ENCODE measurements at places on chromosomes 2 and 18.

DNA sequence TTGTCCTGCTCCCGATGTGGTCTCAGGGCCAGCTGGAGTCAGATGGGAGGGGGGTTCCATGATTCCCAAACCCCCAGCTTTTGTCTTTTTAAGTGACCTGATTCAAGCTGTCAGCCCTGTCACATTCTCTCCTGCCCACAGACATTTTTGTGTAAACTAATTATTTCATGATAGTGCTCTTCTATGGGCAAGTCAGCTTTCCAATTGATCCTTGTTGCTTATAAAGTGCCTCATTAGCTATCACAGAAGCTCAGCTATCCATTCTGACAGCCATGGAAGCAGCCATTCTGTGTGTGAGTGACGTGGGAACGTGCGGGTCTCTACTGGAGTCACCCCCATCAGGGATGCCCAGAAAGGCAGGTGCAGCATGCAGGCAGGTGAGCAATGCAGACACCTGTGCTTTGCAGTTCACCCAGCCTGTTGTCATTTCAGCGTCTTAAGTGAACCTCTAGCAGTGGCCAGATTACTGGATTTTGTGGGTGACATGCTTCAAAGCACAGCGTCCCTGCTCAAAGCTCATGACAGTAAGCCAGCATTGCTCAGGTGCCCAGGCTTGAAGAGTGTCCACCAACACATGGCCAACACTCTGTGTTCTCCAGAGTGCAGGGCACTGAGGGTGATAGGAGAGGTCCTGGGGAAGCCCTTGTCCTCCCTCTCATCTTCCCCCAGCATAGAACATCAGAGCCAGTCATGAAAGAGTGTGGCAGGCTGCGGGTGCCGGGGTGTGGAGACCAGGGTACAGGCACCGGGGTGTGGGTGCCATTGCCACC lies 162.1 kb upstream of the SH3BP4 start:
- DNase-seq, result no peak

- no peak for DNase-seq
These were observed 114.2 kb upstream of the EPC2 start for GRCh38 chr2:148530350-148530749.

DNA sequence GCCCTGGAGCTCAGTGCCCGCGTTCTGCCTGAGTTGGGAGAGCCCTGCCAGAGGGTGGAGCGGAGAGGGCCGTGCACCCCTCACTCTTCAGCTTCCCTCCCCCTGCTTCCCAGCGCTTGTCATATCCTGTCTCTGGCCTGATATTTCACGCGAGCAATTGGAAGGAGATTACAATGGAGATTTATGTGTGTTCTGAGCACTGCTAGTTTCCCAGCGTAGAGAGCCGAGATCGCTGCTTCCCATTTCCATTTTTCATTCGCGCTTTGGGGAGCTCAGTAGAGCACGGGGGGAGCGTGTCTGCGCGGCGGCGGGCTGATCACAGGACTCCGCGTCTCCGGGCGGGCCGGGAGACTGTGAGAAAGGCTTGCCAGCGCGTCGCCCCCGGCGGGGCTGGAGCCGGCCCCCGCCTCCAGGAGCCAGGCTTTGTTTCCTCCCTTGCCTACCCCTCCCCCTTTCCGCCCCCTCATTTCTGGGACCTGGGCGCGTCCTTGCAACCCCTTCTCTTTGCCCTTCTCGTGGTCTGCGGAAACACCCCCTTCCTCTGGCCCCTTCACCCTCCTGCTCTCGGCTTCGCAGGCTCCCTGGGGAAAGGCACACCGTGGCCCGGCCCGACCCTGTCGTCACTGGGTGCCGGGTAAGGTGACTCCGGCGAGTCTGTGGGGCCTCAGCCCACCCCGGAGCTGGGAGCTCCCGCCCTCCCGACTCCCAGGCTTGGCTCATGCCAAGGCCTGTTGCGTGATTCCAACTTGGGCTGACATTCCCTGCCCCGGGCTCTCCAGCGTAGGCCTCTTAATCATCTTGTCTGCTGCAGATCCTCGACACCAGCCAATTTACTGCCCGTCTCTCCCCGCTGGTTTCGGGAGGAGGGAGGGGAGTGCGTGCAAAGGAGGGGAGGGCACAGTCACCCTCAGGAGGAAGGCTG lies 5.8 kb downstream of the DLX2 start:
- DNase-seq, result no peak

GRCh38 chr18:23689031-23689615 lies at the start of gene LAMA3:
Gene LAMA3, plus strand, starts transcription at chr18:23689453. Its CDS starts 231 bp downstream, at chr18:23689684.
- peak; percentile 34 for DNase-seq

DNA sequence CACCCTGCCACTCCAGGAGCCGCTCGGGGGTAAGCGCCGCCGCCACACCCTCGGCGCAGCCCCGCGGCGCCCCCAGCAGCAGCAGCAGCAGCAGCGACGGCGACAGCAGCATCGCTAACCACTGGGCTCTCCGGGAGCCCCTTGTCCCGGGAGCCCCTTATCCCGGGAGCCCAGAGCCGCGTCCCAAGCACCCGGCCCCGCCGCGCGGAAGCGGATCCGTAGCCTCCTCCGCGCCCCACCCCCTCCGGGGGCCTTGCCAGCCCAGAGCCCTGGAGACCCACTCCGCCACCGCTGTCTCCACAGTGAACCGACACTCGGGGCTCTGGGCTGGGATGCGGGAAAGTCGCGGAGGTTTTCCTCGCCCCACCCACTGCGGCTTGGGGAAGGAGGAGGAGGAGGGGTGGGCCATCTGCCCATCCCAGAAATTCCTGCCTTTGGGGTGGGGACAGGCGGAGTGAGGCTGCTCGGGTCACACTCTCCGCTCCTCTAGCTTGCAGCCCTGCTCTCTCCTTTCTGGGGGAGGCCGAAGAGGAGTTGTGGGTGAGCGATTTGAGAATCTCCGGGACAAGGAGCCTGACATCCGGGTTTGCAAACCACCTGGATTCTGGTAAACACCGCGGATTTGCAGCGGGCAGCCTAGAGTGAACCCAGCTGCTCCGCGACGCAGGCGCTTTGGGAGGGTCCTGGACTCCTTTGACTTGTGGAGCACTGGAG lies at the start of gene PLA2R1:
Gene PLA2R1, minus strand, starts transcription at position 324 of the 714 bp plus-strand sequence. Its CDS starts 212 bp downstream, at position 112.
- DNase-seq, result peak; percentile 3

- no peak for DNase-seq
These were observed 37.9 kb upstream of the NBEAL1 start for GRCh38 chr2:202976809-202977208.

- DNase-seq, result no peak
These were observed 21.0 kb upstream of the PDE1A start for GRCh38 chr2:182447863-182448262.

DNA sequence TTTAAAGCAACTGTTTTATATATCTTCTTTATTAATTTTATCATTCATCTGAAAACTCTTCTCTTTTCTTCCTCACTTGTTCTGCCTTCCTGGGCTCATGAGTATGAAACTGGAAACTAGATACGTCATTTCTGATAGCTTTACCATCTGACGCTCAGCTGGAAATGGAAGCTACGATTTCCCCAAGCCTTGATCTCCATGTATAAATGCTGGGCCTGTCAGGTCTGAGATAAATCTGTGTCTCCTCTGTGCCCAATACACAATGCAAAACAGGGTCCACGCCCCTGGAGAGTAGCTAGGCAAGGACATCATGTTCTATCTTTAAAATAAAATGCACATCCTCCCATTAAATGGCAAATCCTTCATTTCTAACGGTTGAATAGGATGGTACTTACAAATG lies 238.4 kb downstream of the AFF3 start:
- no peak for DNase-seq

DNA sequence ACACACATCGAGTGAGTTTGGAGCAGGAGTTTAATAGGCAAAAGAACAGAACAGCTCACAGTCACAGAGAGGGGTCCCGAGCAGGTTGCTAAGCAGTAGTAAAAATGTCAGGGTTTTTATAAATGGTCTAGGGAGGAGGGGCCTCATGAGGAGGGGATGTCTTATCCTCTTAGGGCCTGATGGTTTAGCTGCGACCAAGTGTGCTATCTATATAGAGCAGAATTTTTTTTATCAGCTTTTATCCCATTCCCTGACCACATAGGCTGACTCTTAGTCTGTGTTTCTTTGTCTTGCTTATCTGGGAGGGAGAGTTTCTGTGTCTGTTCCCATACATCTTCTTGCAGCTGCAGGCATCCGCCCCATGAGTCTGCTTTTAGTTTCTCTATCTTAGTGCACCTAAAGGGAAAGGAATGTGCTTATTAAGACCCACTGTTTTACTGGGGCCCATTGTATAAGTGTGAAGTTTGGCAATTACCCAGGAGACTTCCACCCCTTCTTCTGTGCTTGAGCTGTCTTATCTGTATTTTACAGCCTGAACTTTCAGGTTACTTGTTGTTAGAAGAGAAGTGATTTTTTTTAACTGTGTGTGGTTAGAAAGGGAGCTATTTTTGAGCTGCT lies 30.4 kb upstream of the GMCL1 start:
- DNase-seq, result no peak

GRCh38 chr2:62459106-62459505 lies 46.9 kb downstream of the TMEM17 start:
- DNase-seq, result no peak

DNA sequence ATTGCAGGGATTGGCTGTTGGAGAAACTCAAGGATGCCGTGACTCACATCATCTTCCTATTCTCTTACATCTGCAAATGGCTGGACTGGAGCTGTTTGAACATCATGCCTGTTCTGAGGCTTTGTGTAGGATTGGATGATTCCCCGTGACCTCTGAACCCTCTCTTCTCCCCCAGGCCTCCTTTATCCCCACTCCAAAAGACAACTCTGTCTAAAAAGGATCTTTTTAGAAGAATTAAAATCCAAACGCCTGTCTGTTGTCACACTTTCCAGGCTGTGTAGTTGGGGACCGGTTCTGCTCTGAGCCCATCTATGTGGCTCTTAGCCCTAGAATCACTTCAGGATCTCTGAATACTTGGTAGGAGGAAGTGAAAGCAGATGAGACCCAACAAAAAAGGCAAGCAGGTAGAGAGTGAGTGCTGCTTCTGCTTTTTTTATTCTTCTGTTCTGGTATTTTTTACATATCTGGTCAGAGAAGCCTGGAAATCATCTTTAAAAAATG lies 565 bp downstream of the SP140 start:
- DNase-seq, result no peak

DNA sequence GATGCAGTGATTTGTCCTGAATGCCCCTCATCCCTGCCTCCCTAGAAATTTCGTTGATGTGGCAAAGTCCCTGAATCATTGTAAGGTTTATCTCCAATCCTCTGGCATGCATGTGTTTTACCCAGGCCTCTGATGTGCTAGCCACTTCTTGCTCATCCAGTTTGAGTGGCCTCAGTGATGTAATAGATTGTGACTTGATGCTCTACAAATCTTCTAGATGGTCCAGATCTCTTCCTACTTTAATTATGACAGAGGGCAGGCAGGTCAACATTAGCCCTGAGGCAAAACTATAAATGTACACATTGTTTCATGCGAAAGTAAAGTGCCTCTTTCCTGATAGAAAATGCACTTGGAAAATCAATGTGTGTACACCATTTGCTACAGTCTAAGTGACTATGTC lies 54.5 kb downstream of the LONRF2 start:
- no peak for DNase-seq

DNA sequence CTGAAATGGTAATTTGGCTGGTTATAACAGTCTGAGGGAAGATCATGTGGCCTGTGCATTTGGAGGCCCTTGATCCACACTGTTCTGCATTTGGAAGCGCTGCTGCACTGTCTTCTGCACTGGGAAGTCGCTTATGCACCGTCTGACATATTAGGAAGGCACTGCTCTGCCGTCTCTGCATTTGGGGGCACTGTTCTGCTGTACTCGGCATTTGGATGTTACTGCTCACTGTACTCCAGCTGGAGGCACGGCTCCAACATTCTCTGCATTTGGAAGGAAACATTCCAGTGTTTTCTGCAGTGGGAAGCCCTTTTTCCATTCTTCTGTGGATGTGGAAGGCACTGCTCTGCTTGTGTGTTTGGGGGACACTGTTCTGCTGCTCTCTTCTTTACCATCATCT lies 9.6 kb upstream of the PROM2 start:
- no peak for DNase-seq

GRCh38 chr2:191174442-191174841 lies 23.6 kb upstream of the STAT4 start:
- DNase-seq, result no peak

- no peak for DNase-seq
These were observed 9.0 kb downstream of the EPB41L3 start for GRCh38 chr18:5534845-5535244.

DNA sequence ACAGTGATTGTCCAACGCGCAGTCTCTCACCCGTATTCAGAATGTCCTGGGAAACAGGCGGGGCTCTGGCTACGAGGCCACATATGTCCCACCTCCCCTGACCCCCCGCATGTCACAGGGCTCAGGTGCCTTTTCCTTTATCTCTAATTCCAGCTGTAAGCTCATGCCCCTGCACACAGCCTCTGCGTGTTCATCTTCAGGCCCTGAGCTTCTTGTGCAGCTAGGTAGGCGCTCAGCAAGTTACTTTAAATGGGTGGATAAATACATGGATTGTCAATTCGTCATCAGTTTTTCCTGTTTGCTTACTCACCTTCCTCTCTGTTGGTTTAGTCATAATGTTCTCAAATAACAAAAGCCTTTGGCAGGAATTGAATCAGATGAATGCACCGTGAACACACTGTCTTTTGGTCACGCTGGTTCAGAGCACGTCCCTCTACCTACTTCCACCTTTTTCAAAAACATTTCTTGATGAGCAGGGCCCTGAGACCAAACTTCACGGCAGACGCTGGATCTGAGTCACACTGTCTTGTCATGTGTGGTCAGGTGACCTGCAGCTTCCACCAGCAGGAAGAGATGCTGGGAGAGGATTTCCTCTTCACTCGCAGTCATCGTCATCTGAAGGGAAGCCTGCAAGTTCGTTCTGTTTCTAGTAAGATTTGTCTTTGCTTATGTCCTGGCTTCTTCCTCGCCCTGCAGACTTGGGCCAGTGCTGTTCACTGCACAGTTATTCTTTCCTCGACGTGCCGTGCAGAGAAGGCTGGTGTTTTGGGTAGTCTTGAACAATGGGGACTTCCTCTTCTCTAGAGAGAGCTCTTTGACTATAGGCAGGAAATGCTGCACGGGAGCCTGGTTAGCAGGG lies 138.1 kb downstream of the PTGR3 start:
- DNase-seq, result peak; percentile 62

DNA sequence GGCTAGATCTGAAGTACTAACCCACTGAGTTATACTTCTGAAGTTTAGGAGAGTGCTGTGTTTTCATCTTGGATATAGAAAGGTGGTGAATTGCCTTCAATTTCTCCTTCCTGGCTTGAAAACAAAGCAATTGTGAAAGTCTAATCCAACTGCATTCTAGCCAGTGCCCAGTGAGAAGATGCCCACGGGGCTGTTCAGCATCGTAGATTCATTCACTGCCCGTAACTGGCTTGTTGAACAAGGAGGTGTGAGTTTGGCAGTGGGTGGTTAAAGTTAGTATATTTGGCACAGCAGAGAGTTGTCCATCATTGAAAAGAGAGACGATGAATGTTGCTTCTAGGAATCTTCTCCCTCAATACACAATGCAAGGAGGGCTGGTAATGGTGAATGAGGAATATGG lies 82.3 kb upstream of the RND3 start:
- DNase-seq, result no peak

GRCh38 chr2:131010566-131010965 lies 82.7 kb downstream of the FAM168B start:
- no peak for DNase-seq
